GM13976 (cell line): ENCODE measurements at places on chromosomes 13 and 19.
A peak's percentile ranks its signal among the peaks of the same experiment; 100 is the strongest.

DNA sequence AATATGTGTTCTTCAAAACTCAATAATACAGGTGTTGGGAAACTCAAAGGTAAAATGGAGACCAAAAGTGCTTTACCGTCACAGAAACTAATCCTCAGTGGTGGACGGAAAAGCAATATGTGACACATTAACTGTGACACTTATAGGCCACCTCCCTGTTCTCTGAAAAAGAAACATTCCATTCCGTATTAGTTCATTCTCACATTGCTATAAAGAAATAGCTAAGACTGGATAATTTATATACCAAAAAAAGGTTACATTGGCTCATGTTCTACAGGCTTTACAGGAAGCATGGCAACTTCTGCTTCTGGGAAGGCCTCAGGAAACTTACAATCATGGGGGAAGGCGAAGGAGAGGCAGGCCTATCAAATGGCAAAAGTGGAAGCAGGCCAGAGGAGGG is 435.3 kb upstream of the HTR2A start:
- DNase-seq = no peak

- DNase-seq = no peak
These were observed 30.6 kb downstream of the CERS1 start for GRCh38 chr19:18865106-18865972.

- no peak for DNase-seq
These were observed 5.8 kb downstream of the PCDH9 start for GRCh38 chr13:67224148-67224846.

- no peak for DNase-seq
These were observed 2.4 kb downstream of the TEX101 start for GRCh38 chr19:43416951-43417623.

DNA sequence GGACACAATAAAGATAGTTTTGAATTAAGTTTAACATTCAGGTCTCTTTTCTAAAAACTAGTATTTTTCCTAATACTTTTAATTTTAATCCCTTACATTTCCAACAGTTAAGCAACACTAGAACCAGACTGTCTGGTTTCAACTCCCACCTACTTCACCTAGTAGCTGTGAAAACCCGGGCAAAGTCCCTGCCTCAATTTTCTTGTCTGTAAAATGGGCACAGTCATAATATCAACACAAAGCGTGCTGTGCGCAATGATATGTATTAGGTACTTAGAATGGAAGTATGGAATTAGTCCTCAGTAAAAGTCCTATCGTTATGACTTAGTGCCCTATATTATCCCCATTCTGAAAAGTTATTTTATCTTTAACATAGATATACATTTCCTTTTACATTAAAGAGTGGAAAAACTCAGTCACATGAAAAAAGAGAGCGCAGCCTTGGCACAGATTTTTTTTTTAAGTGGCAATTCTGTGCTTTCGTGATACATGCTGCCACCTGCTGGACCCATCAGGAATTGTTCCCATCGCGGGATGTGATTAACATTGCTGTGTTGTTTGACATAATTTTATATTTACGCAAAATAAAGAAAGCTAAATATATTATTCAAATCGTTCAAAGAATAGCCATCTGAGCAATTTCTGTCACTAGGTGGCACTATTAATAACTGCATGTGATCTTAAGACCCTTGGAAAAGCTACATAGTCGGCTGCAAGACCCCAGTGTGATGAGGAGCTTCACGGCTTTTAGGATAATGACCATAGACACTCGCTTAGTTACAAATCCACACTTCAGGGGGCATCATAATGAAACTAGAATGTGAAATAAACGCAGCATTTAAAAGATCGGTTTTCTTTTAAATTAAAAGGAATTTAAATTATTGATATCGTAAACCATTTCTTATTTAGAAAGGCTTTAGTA is 59.9 kb downstream of the LIG4 start:
- peak; percentile 36 for DNase-seq

- peak; percentile 98 for DNase-seq
These were observed 13.1 kb upstream of the NANOS2 start for GRCh38 chr19:45927565-45928261.

GRCh38 chr13:51419001-51419636 is 33.7 kb downstream of the INTS6 start:
- no peak for DNase-seq

- no peak for DNase-seq
These were observed 407 bp downstream of the RAB3A start for GRCh38 chr19:18203408-18203862.

GRCh38 chr19:49689133-49690078 is at the start of gene ADM5:
Gene ADM5, plus strand, starts transcription at chr19:49689594. Its CDS starts 244 bp downstream, at chr19:49689838.
- peak; percentile 73 for DNase-seq

DNA sequence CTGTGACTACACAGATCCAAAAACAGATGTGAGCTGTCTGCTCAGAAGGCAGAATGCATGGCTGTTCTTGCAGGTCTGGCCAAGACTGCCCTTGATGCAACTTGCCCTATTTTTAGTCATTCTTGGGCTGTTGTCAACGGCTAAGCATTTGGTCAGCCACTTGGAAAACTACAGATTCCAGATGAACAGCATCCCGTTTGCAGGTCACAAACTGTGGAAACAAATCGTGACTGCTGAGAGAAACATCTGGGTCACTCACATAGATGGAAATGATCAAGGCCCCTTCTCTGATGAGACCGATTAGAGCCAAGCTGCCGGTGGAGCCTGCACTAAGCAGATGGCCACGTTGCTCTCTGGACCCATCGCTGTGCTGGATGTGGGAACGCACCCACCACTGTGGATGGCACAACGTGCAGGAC is 15.4 kb upstream of the METTL21C start:
- no peak for DNase-seq

GRCh38 chr13:30114571-30115256 is 192.6 kb downstream of the KATNAL1 start:
- peak; percentile 89 for DNase-seq

DNA sequence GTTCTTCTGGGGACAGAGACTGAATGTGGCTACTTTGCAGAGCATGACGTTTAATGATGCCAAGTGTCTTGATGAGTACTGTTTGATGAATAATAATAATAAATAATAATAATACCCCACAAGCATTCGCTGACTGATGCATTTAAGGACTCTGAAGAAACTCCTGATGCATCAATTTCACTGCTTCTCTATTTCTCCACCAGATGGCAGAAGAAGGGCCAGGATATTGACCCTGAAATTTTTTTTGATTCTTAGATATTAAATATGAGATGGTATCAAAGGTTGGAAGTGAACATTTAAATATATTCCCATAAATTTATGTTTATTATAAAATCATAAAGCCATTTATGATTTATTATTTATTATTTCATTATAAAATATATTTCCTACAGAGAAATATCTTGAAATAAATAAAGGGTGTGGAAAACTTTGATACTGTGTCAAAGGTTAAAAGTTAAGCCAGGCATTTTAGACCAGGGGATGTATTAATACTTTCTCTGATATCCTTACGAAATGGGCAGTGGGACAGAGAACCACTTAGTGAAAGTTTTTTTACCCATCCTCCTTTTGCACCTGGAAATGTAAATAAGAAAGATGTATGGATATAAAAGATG is 170.9 kb downstream of the LACC1 start:
- peak; percentile 20 for DNase-seq

DNA sequence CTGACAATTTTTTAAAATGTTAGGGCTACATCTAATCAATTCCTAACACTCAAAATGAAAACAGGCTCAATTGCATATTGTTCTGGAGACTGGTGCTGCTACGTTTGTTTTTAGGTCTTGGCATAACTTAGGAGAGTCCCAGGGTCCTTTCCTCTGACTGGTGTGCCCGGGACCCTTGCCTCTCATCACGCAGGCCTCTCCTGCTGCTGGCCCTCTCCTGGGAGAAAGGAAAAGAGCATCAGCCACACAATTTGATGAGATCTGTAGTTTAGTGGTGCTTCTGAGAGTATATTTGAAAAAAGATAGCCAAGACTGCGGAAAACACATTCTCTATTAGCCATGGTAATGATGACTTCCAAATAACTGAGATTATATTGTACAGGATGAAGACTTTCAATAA is 380.0 kb downstream of the KLF12 start:
- no peak for DNase-seq

DNA sequence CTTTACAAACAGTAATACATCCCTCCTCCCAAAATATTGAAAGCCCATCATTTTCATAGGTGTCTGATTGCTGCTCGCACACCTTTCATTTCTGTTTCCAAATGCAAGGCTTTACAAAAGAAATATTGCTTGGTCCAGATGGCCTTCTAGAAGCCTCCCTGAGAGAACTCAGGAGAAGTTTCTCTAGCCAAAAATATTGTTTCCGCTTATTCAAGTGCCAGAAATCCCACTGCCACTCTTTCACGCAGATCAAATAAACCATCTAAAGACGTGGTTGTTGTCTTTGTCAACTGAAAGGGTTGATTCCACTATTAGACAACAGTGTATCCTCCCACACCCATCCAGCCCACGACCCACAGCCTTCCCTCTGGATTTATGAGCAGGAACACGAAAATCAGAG is 96.2 kb downstream of the ZIC5 start:
- DNase-seq = no peak

DNA sequence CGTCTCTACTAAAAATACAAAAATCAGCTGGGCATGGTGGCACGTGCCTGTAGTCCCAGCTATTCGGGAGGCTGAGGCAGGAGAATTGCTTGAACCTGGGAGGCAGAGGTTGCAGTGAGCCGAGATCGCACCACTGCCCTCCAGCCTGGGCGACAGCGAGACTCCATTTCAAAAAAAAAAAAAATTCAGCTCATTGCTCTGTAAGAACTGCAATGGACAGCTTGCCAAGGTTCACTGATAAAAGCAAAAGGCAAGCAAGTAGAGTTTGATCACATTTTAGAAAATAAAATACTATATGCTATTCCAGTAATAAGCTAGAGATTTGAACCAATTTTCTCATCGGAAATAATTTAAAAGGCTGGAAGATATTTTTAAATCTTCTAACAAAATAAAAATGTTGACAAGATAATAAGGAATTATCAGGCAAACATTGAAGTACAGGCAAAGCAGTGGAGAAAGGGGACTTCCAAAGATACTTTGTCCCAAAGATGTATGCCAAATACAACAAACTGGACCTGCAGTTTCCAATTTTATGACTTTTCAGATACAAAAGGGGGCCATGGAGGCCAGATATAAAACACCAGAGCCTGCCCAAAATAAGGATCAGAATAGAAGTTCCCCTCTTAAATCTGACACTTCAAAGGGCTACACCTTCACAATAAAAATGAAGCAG is 29.6 kb downstream of the SLC6A16 start:
- no peak for DNase-seq

- DNase-seq = peak; percentile 74
These were observed 5.5 kb downstream of the IER2 start for GRCh38 chr19:13155472-13156359.

DNA sequence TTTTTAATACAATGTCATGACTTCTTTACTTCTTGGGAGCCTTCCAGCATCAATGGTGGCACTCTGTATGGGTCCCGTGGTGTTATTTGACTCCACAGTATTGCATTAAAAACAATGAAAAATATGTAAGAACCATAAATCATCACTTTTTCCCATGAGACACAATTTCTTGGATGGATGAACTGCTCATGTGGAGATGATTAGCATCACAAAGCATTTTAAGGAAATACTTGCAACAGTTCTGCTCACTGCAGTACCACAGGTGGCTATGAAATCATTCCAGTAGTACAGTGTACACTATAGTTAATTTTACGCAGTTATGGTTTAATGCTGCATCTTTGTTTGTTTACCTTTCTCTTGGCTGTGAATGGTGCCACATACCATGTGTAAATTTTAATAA is 37.2 kb upstream of the C1QTNF9B start:
- DNase-seq = no peak

DNA sequence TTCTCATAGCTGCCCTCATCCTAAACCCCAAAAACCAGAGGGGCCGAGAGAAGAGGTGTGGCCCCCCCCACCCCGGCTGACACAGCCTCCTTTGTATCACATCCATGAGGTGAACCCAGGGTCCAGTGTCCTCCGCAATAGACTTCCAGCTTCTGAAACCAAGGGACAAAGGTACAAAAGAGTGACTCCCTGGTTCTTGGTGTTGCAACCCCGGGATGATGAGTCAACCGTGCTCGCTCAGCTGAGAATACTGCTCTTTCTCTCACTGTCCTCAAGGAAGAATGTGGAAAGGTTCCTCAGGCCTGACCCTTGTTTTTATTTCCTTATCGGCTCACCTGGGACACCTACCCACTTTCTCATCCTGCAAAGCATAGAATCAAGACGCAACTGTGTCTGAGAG is 5.5 kb downstream of the SLC15A1 start:
- DNase-seq = no peak

DNA sequence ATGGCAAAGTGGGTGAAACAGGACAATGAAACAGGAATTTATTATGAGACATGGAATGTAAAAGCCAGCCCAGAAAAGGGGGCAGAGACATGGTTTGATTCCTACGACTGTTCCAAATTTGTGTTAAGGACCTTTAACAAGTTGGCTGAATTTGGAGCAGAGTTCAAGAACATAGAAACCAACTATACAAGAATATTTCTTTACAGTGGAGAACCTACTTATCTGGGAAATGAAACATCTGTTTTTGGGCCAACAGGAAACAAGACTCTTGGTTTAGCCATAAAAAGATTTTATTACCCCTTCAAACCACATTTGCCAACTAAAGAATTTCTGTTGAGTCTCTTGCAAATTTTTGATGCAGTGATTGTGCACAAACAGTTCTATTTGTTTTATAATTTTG is 8.6 kb downstream of the CLN5 start:
- DNase-seq = no peak

- DNase-seq = no peak
These were observed 7.0 kb downstream of the SBNO2 start for GRCh38 chr19:1166872-1167573.

DNA sequence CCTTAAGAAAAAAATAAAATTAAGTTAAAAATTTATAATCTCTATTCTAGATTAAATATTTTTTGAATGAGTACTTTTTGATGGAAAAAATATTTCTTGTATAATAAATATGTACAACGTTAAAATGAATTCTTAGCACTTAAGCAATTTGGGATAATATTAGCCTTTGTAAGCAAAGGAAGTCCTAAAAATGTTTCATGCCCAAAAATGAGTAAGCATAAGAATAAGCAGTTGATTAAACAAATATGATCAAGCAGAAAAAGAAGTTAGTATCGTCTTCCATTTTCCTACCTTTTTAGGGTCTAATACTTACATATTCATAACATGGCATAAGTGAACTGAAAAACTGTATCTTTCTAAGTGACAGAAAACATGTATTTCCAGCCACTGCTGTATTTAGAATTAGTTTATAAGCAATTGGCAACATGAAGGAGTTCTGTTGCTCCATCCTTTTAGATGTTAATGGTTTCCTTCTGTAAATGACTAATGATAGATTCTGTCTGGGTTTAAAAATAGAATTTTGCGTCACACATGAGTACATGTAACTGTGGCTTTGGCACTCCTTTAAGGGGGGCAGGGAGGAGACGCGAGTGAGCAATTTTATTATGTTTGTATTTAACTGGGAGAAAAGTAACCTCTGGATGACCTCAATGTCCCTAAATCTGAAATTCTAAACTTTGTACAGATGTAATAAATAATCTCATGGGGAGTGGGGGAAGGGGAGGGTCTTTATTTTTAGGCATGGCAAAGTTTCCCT is 237.4 kb downstream of the RGCC start:
- DNase-seq = peak; percentile 28

GRCh38 chr19:39927076-39927475 is 7.4 kb downstream of the FCGBP start:
- DNase-seq = no peak
